ENCODE measurements at places on chromosomes 11 and 22. TPM values are rescaled to one million over a fixed set of nuclear protein-coding genes. Genes with fewer than 3 reads are reported as not detected.
A peak's percentile ranks its signal among the peaks of the same experiment; 100 is the strongest.

- DNase-seq = no peak
These were observed 12.2 kb downstream of the TNKS1BP1 start for GRCh38 chr11:57312511-57313021.

DNA sequence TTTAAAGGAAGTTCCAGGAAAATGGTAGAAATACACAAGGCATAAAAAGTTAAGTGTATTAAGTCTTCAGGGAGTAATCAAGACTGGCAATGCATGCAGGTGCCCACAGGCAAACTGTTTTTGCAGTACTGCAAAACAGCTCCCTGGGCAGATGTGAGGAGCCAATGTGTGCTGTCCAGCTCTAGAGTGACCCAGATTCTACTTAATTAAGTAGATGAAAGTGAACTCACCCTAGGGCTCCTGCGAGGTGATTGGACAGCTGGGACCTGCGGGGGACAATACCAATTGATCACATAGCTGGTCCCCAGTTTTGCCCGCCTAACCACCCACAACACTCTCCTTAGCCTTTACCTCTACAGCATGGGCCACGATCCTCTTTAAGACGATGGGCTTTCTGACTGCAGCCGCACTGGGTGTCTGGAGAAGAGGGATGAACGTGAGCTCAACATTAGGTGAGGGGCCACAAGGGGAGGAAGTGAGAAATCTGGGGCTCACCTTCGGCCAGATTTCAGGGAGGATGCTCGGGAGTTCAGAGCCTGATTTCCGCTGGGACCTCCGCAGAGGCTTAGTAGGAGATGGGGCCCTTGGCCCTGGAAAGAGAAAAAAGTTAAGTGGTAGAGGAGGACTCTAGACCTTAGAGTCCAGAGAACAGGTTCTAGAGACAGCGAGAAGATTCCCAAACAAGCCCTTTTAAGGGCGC, 556 bp downstream of the CDCA5 start:
- no peak for DNase-seq

- no peak for DNase-seq
These were observed 33.8 kb downstream of the BUD13 start for GRCh38 chr11:116738975-116739374.

DNA sequence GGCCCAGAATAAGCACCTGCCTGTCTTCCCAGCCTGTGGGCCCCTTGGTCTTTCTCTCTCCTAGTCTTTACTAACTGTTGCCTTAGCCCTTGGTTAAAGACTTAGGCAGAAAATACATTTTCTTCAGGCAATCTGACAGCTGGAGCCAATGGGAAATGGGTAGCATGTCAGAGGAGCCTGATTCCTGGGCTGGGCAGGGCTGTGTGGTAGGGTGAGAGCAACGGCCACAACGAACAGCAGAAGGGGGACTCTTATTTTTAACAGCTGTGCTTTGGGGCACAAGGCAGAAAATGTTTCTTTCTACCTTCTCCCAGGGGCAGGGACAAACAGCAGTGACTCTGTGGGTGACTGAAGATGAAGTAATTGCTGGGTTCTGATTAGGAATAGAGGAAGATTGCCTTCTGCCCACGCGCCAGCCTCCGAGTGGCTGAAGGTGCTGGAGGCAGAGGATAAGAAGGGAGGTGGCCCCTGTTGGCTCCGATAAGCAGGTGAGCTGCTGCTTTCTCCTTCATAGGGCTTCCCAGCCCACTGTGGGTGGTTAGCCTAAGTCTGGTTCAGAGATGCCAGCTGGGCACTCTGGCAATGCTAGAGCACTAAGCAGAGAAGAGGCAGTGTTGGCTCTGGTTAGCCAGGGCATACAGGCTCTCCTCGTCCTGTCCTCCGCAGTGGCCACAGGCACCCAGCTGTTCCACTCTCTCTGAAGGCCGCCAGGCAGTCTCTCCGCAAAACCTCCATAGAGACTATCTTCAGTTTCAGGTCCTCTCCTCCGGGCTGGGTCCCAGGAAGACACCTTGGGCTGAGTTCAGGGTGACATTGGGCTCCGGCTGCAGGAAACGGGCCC, 1.5 kb downstream of the YPEL4 start:
- DNase-seq = no peak

The MS4A8 gene
- total RNA-seq = not detected

DNA sequence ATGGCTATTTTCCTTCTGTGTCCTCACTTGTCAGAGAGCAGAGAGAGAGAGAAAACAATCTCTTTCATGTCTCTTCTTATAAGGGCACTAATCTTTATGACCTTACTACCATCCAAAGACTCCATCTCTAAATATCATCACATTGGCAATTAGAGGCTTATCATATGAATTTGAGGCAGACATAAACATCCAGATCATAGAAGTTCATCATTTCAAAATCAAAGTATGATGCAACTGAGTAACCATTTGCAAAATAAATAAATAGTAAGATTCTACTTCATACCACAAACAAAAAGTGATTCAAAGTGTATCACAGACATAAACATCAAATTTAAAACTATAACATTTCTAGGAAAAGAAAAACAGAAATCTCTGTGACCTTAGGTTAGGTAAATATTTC, 504.7 kb upstream of the ARHGAP42 start:
- no peak for DNase-seq

GRCh38 chr11:72718101-72718501, 34.1 kb downstream of the ARAP1 start:
- DNase-seq = no peak

The CHRDL2 gene
- total RNA-seq = not detected

The CHEK1 gene
- total RNA-seq = 151 TPM

DNA sequence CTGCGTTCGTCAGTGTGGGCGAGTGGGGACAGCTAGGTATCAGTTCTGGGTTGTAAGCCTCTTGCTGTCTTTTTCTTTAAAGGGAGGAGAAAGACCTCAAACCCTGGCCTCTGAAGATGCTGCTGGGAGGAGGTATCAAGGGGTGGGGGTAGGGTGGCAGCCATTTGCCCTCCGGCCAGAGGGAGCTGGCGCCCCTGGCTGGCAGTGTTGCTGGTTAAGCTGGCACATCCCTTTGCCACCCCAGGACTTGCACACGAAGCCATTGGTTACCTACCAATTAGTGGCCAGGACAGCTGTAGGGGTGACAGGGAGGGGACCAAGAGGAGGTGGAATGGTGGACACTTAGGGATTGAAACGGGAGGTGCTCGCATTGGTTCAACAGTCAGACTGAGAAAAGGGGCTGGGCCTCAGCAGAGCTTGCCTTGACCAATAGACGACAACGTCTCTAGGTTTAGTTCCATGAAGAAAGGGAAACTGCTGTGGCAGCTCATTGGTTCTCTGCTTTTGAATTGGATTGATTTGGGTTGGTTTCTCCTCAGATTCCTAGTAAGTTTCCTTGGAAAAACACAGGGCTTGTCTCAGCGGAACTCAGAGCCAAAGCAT, 77.9 kb downstream of the ST3GAL4 start:
- DNase-seq = no peak

- DNase-seq = peak; percentile 85
These were observed 7.8 kb upstream of the L3MBTL2 start for GRCh38 chr22:41197038-41197972.

DNA sequence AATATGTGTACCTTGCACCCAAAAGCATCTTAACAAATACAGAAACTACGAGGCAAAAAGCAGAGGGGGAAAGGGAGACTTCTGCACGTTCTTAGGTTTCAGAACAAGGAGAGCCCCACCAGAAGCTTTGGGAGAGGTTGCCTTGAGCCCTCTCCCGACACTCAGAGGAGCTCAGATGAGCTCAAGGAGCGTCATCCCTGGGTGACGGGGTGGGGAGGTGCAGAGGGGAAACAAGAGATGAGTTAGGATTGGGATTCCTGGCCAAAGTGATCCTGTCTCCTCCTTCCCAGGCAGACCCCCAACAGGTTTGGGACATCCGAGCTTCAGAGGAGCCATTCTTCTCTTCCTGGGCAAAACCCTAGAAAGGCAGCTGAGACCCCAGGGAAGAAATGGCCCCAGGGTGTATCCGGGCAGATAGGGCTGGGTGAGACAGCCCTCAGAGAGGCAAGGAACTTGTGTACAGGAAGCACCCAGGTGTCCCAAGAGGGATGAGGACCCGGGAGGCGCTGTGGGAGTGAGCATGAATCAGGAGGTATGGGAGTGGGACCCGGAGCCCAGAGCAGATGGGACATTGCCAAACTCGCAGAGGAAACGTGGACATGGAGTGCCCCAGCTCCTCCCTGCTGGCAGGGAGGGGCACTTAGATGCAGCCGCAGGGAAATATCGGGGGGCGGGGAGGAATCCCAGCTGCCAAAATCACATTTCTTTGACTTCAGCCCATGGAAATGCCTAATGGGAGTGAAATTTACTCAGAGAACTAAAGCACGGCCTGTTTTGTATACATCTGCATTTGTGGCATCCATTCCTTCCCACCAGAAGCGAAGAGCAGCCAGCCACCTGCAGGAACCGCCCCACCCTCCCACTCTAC, 12.4 kb downstream of the C1QTNF6 start:
- DNase-seq = no peak

DNA sequence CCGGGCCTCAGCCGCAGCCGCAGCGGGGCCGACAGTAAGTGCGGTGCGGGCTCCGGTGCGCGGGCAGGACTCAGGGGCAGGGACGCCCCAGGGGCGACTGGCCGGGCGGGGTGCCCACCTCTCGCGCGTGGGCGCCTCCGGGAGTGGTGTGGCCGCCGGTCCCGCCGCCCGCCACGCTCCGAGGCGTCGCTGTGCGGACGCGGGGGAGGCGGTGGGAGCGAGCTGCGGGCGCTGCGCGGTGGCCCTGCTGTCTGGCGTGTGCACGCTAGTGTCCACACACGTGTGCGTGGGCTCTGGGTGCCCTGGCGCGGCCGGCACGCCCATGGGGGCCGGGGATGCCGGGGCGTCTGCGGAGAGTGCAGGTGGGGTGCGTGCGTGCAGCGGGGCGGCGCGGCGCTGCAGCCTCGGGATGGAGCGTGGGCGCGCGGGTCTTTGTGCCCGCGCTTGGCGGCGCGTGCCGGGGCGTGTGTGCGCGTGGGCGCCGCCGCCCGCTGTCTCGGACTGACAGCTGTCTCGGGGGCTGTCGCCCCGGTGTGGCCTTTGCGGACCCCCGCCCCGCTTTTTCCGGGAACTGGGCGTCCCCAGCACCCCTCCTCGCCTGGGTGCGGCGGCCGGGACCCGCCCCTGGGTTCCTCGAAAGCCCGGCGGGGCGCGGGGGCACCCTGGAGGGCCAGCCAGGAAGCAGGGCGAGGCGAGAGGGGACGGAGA, 804 bp downstream of the KCNK4 start:
- DNase-seq = no peak

The HEPHL1 gene
- not detected for total RNA-seq

The FOLR2 gene
- not detected for total RNA-seq

GRCh38 chr22:29253561-29254285, 14.1 kb downstream of the RHBDD3 start:
- DNase-seq = no peak

- DNase-seq = no peak
These were observed 288.5 kb downstream of the NTM start for GRCh38 chr11:131658952-131659351.

DNA sequence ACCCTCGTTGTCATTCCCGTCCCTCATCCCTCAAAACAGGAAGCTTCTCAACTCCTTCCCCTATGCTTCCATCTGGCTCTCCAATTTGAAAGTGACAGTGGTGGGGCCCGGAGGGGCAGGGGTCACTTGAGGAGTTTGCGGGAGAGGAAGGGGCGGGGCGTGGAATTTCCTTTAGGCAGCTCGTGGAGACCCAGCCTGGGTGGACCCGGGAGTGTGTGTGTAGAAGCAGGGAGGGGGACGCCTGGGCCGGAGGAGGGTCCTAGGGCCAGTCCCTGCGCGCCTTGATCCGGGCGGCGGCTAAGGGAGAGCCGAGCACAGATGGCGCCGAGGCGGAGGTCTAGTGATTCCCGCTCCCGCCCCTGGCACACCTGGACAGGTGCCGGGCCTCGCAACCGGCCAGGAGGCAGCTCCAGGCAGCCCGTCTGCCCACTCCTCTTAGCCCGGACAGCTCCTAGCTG, 7.8 kb upstream of the PAX6 start:
- DNase-seq = no peak

DNA sequence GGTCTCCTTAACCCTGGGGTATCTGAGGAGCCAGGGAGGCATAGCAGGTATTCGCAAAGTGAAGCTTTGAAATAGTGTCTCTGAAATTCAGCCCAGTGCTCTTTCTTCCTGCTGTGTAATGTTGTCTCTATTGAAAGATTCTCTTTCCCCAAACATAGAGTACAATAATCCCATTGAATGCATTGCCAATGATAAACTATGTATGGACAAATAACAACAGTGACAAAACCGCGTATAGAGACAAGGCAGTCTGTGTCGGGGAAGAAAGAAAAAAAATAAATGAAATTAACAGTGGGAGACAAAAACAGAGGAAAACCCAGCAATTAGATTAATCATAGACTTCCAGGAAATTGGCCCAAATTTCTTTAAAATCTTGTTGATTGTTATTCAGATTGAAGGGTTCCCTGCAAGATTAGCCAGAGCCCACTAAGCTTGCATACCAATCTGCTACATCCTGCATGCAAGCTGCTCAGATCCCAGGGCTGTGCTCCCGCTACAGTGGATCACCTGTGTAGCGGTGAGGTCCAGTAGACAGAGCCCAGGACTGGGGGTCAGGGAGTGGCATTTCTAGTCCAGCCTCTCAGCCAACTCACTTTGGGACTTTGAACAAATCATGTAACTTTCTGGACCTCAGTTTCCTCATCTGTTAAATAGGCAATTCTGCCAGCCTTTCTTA, 492.8 kb downstream of the INSC start:
- DNase-seq = no peak

- no peak for DNase-seq
These were observed 246.5 kb downstream of the CADM1 start for GRCh38 chr11:115257678-115258077.

- DNase-seq = no peak
These were observed 35.3 kb downstream of the BCR start for GRCh38 chr22:23215294-23216241.

DNA sequence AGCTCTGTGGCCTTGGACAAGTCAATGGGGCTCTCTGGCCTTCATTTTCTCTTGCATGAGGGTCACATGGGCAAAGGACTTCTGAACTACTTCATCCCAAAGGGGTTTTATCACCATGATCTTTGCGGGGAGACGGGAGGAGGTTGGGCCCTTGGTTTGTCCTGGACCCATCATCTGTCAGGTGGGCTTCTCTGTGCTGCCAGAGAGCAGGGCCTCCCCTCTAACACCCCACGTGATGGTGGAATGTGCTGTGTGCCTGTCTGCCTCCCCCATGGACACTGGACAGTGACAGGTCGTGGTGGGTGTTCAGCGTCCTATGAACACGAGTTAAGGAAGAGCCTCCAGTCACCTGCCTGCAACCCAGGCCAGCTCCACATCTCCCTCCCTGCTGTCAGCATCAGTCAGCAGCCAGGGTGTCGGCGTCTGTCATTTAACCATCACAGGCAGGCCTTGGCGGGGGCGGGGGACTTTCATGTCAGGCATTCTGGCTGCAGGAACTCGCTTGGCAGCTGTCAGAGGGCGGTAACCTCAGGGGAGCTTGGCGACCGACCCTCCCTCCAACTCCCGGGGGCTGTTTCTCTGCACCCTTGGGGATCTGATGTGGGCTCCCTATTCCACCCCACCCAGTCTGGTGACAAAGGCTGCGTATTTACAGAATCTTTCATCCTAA, 2.6 kb upstream of the SUN2 start:
- peak; percentile 82 for DNase-seq
